ENCODE measurements at places on chromosomes 13 and 19.

- no peak for DNase-seq
These were observed 54.3 kb downstream of the GATAD2A start for GRCh38 chr19:19459707-19460251.

- no peak for DNase-seq
These were observed 351.9 kb downstream of the DACH1 start for GRCh38 chr13:71514900-71515743.

DNA sequence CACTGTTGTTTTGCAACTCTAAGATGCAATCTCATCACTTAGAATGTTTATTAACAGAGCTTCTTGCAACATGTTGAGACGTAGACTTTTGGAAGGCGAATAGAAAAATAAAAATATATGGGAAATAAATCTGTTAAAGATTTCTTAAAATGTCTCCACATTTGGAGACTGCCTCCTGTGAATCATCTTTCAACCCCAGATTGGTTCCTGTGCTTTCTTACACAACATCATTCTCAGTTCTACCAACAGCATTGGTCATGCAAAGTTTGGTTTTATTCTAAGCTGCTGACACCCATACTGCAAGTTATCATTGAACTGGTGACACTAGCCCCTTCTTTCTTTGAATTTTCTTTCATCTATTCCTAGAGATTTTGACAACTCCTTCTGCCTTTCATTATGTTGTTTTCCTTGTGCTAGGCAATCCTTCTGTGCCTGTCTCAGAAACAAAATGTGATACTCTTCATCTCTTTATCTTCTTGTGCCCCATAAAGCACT lies 1.6 kb upstream of the IGFL3 start:
- DNase-seq, result no peak

GRCh38 chr19:43688059-43688701 lies 18.2 kb upstream of the PLAUR start:
- no peak for DNase-seq

- no peak for DNase-seq
These were observed 311.6 kb downstream of the ENOX1 start for GRCh38 chr13:43475140-43475539.

- no peak for DNase-seq
These were observed 9.4 kb upstream of the SPC24 start for GRCh38 chr19:11164879-11165406.

GRCh38 chr13:49063497-49063896 lies 87.8 kb downstream of the FNDC3A start:
- DNase-seq, result no peak

DNA sequence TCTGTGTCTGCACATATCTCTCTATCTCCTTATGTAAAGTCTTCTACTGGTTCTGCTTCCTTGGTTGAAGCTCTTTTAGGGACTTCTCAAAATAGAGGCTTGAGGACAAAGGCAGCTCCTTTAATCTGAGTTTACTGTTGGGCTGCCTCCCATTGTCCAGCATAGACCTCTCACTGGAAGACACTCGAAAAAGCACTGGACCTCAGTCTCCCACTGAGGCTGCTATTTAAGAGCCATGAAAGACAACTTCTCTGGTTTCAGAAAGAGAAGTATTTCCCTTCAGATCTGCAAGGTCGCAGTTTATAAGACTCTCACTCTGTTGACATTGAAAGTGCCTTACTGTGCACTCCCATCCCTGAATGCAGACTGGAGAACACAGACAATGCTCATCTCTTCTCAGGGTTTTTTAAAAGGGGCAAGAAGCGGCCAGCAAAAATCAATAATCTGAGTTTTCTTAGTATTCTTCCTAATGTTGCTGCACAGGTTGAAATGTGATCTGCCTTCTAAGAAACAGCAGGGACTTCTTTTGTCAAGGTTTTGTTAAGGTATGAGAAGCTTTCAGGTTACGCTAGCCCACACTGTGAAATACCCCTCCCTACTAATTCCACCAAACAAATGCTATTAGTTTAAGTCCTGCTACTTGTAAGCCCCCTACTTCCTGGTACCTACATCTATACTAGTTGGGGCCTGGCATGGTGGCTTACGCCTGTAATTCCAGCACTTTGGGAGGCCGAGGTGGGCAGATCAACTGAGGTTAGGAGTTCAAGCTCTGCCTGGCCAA lies 450.0 kb upstream of the SLC10A2 start:
- no peak for DNase-seq

DNA sequence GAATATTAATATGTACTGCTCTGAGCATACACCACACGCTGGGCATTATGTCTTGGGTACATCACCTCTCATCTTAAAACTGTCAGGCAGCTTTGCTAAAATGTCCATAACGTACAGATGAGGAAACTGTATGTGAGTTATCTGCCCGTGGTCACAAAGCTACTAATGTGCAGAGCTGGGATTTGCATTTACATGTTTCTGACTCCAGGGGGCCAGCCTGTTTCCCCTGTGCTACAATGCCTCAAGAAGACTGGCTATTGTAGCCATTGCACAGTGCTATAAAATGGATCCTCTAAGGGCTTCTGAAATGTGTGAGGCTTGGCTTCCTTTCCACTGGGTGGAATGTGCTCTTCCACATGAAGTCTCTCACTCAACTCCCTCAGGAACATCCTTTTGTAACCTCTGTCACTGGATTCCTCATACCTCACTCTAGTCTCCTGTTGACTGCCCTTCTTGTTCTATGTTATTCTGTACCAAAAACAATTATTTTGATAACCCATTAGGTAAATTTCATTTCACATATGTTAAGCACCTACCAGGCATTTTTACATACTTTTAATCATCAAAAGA lies 95.6 kb upstream of the HTR2A start:
- DNase-seq, result no peak

All from NCI-H1105 (cell line).